Panc1 (cell line): ENCODE measurements at places on chromosomes 12 and 14. TPM values are rescaled to one million over a fixed set of nuclear protein-coding genes. Genes with fewer than 3 reads are reported as not detected.
A peak's percentile ranks its signal among the peaks of the same experiment; 100 is the strongest.

GRCh38 chr14:94979891-94980290 lies 177.4 kb downstream of the DICER1 start:
- no peaks in the 10 kb centered on the region for H3K36me3 ChIP-seq
- no peaks in the 10 kb centered on the region for H3K4me1 ChIP-seq
- no peak for DNase-seq
- no peak overlapping the region for H3K4me3 ChIP-seq
- H3K27me3 ChIP-seq = peaks cover 5% of the 10 kb centered on the region
- no peak overlapping the region for H3K27ac ChIP-seq

The PCED1B gene
- 0.82 TPM for total RNA-seq

The RASSF9 gene
- 0.33 TPM for total RNA-seq

DNA sequence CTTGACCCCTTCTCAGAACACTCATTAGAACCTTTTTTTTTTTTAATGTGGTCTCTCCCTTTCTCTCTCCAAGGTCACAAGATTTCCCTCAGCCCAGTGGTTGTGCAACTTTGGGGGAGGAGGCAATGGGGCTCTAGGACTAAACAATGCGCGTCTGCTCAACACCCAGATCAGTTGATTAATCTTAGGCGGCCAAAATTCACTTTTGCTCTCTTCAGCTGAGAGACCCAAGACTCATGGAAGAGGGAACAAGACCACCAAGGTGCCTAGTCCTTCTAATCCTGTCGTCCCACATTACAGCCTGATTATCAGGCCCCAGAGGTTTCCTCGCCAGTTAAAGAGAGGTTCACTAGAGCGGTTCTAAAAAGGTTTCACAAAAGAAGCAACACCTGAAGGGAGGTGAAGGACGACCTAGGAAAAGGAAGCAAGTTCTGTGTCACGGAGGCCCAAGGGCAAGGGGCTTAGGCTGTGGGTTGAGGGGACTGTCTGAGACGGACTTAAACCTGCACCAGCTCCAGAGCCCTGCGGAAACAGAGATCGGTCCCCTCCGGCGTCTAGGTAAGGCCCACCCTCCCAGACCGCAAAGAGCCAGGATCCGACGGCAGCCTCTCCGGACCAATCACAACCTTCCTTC lies 824 bp upstream of the TARBP2 start:
- H3K4me1 ChIP-seq = peaks cover 37% of the 10 kb centered on the region
- no peak for DNase-seq
- no peaks in the 10 kb centered on the region for H3K27me3 ChIP-seq
- H3K4me3 ChIP-seq = peak overlapping the region; percentile 66
- H3K36me3 ChIP-seq = no peaks in the 10 kb centered on the region; the same call in 1 of the 2 replicates

DNA sequence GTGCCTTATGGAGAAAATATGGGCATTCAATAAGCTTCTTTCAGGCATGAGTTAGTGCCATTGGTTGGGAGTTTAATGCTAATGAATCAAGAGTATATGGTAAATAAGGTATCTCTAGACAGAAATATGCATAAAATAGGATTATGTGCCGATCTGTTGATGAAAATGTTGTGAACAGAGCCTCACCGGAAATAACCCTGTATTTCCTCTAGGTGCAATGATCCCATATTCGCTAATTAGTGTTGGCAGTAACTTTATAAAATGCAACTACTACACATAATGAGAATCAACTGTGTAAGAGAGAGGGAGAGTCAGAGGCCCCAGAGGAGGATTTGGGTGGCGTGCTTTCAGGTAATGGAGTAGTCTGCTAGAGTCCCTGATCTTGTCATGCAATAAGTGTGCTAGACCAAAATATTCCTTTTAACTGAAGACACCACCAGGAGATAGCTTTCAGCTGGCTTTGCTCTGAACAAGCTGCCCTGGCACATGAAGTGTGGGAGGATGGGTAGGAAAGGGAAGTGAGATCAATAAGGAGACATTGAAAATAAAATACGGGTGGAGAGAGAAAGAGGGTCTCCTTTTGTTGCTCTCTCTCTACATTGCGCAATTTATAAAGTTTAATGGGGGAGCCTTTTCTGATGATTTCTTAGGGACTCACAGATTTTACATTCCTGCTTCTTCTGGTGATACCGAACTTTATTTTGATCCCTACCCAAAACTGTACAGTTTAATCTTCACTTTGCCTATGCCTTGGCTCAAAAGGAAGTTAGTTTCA lies 68.6 kb upstream of the PLXNC1 start:
- no peak for DNase-seq
- H3K4me3 ChIP-seq = no peak overlapping the region
- no peak overlapping the region for H3K27ac ChIP-seq
- no peaks in the 10 kb centered on the region for H3K27me3 ChIP-seq
- no peaks in the 10 kb centered on the region for H3K4me1 ChIP-seq

The PIP4K2C gene
- 62.6 TPM for total RNA-seq

GRCh38 chr12:84329938-84330337 lies 582.7 kb downstream of the SLC6A15 start:
- no peaks in the 10 kb centered on the region for H3K36me3 ChIP-seq
- H3K4me1 ChIP-seq = no peaks in the 10 kb centered on the region
- H3K27me3 ChIP-seq = no peaks in the 10 kb centered on the region
- no peak overlapping the region for H3K4me3 ChIP-seq

DNA sequence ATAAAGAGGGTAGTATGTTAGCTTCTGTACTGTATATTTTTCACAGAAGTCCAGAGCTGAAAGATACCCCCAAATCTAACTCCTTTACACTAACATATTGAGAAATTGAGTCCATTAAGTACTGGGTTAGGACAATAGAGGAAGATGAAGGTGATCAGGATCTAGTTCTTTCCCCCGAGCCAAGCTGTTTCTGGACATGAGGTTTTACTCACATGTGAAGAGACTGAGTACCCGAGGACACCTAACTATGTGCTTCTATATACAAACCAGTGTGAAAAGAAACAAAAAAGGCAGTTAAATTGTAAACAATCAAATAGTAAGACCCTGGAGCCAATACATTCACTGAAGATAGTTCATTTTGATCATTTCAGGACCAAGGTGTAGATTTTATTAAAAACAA lies 3.8 kb upstream of the TRHDE start:
- H3K4me3 ChIP-seq = no peak overlapping the region
- H3K36me3 ChIP-seq = no peaks in the 10 kb centered on the region

The TESPA1 gene
- total RNA-seq = 0.51 TPM

- H3K4me3 ChIP-seq = no peak overlapping the region
- H3K4me1 ChIP-seq = peaks cover 9% of the 10 kb centered on the region
- H3K36me3 ChIP-seq = peaks cover 18% of the 10 kb centered on the region
- no peak overlapping the region for H3K27ac ChIP-seq
These were observed 12.7 kb downstream of the CPSF6 start for GRCh38 chr12:69252033-69252432.

DNA sequence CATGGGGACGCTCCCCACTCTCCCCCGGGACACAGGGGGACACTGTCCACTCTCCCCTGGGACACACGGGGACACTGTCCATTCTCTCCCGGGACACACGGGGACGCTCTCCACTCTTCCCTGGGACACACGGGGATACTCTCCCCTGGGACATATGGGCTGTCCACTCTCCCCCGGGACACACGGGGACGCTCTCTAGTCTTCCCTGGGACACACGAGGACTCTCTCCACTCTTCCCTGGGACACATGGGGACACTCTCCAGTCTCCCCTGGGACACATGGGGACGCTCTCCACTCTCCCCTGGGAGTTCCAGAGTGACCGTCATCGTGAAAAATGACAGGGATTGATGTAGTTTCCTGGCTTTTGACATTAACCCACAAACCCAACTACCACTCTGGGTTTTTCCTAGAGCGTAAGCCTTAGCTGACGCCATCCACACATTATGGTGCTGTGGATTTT lies 3.0 kb upstream of the P2RX2 start:
- no peak overlapping the region for H3K27ac ChIP-seq
- DNase-seq = no peak
- peaks cover 6% of the 10 kb centered on the region; the same call in 1 of the 2 replicates for H3K27me3 ChIP-seq
- H3K4me1 ChIP-seq = no peaks in the 10 kb centered on the region
- no peaks in the 10 kb centered on the region for H3K36me3 ChIP-seq

- DNase-seq = no peak
- H3K27ac ChIP-seq = no peak overlapping the region
- H3K4me1 ChIP-seq = no peaks in the 10 kb centered on the region
- no peak overlapping the region for H3K4me3 ChIP-seq
- H3K36me3 ChIP-seq = no peaks in the 10 kb centered on the region
These were observed 402.1 kb downstream of the ZFP36L1 start for GRCh38 chr14:68390741-68391140.

The UBC gene
- 1,725 TPM for total RNA-seq

The LIN7A gene
- total RNA-seq = not detected

DNA sequence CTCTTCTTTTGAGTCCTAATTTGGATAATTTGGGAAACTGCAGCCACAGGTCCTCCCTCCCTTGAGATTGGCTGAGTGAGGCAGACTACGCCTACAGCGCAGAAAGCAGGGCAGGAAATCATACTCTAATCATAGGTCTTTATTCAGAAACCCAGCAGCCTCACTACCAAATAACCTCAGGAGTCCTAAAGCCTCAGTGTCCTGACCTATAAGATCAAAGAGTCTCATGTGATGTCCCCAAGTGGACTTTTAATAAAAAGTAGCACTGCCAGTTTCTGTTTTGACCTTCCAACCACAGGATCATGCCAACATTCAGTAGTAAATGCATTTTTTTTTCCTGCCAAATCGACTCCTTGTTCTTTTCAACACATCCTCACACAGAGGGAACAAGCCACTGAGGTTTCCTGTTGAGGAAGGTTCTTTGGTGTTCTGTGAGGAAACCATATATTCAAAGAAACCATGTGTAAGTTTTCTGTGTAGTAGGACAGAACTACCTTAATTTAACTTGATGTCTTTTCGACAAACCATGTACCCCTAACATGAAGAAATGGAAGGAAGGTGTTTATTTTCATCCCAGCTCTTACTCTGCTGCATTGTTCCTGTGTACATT lies 72.2 kb downstream of the VCPKMT start:
- H3K27ac ChIP-seq = peak overlapping the region; percentile 32
- DNase-seq = no peak
- no peak overlapping the region for H3K4me3 ChIP-seq
- no peaks in the 10 kb centered on the region for H3K27me3 ChIP-seq
- peaks cover 20% of the 10 kb centered on the region for H3K4me1 ChIP-seq
- no peaks in the 10 kb centered on the region for H3K36me3 ChIP-seq

DNA sequence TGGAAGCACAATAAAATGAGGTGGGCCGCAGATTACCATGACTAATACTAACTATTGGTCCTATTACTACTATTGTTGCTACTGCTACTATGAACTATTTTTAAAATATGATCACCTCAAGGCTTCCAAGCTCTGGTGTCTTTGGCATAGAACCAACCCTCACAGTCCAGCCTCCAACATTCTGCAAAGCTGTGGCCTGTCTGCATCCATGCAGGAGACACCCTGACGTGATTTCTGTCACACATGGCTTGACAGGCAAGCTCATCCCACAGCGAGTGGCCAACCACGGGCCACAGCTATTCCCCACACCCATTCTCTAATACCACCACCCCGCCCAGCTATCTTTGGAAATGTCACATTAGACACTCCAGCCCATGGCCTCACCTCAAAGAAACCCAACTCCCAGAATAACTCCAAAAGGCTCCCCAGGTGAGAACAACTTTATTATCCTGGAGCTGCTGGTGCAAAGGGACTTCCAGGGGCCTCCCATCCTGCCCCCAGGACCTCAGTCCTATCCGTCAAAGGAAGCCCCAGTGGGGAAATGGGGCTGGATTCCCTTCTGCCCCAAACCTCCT lies 14.4 kb downstream of the ISCU start:
- H3K27ac ChIP-seq = no peak overlapping the region
- no peak overlapping the region for H3K4me3 ChIP-seq
- H3K27me3 ChIP-seq = no peaks in the 10 kb centered on the region
- no peaks in the 10 kb centered on the region for H3K36me3 ChIP-seq
- H3K4me1 ChIP-seq = no peaks in the 10 kb centered on the region

DNA sequence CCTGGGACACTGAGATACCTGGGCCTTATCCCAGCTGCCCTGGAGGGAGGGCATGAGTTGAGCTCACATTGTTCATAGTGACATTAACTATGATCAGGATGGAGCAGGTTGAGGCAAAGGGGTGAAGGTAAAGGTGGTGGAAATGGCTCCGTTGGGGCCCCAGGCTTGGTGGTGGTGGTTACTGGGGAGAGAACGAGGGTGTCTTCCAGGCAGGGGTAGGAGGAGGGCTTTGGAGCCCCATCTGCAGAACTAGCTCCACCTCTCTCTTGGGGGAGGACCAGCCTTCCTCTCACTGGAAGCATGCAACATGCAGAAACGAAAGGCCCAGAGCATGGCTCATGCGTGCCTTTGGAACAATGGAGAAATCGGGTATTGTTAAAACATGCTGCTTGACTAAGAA lies 217.0 kb downstream of the SLC41A2 start:
- no peaks in the 10 kb centered on the region for H3K4me1 ChIP-seq
- no peaks in the 10 kb centered on the region for H3K27me3 ChIP-seq
- no peak overlapping the region for H3K4me3 ChIP-seq
- H3K27ac ChIP-seq = no peak overlapping the region

GRCh38 chr12:114975640-114976310 lies 291.8 kb upstream of the TBX3 start:
- H3K27ac ChIP-seq = no peak overlapping the region
- no peak overlapping the region for H3K4me3 ChIP-seq
- H3K4me1 ChIP-seq = no peaks in the 10 kb centered on the region
- no peaks in the 10 kb centered on the region for H3K36me3 ChIP-seq
